Hippocampal formation (tissue), 2 donors: ENCODE measurements at places on chromosomes 3 and 15.

DNA sequence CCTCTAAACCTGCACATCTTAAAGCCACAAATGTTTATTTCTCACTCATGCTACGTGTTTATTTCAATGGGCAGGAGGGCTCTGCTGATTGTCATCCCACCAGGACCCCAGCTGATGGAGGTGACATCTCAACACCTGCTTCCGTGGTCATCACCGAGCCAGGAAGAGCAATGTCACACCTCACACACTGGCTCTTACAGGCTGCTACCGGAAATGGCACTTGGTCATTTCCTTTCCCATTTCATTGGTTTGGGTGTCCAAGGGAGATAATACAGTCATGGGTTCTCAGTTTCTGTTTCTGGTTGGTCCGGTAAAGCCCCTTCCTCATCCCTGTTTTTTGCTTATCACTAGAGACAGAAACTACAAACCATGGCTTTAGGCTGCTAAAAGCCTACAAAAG is 41.9 kb downstream of the ABHD2 start:
- DNase-seq: no peak

- DNase-seq: peak; percentile 8
Measured at GRCh38 chr3:112605285-112605684, 35.7 kb downstream of the CCDC80 start.

- DNase-seq: no peak
Measured at GRCh38 chr3:42535981-42536784, 33.7 kb downstream of the VIPR1 start.

DNA sequence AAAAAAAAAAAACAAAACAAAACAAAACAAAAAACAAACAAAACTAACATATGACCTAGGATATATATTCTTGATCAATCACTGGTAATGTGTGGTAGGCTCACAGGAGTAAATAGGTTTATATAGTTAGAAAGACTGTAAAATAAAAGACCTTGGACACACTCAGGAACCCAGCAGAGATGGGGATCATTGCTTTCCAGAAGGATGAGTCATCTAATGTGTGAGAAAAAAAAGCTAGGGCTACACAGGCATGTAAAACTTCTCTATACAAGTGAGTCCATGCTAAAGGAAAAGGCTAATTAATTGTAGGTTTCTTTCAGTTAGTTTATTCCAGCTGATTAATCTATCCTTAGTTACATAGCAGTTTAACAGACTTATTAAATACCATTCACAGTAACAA is 710.3 kb upstream of the ARPP21 start:
- no peak for DNase-seq

- DNase-seq: no peak
Measured at GRCh38 chr3:39754549-39754948, 54.9 kb upstream of the MYRIP start.

DNA sequence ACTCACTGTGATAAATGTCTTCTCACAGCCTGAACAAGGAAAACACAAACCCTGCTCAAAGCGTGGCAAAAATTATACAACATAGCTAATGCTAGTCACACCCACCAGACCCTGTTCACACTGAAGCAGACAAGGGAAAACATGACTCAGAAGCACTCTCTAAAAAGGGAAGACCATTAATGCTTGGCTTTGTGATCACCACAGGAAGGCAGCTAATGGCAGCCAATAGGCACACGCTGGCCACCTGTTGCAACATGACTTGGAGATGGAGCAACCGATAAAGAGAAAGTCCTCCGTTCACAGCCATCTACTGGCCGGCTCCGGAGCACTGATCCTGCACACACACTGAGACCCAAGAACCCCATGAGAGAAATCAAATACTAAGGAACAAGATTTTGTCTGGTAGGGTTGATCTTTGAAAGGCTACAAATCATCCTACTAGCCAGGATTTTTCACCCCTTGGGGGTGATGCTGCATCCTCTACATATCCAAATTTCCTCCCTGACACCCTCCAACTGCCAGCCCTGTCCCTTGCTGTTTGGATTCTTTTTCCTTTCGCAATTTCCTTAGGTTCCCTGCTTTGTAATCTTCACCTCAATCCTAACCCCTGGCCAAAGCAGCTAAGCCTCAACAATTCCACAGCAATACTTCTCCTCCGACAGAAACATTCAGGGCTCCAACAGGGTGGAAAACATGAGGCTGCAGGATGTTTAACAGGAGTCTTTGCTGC is 3.2 kb downstream of the ZXDC start:
- peak; percentile 28 for DNase-seq

GRCh38 chr3:102926618-102927017 is 491.8 kb downstream of the ZPLD1 start:
- DNase-seq: no peak
